ENCODE measurements at places on chromosomes 2 and 18.

GRCh38 chr18:69250305-69251151 lies 150.2 kb upstream of the DOK6 start:
- peak; percentile 49 for DNase-seq

DNA sequence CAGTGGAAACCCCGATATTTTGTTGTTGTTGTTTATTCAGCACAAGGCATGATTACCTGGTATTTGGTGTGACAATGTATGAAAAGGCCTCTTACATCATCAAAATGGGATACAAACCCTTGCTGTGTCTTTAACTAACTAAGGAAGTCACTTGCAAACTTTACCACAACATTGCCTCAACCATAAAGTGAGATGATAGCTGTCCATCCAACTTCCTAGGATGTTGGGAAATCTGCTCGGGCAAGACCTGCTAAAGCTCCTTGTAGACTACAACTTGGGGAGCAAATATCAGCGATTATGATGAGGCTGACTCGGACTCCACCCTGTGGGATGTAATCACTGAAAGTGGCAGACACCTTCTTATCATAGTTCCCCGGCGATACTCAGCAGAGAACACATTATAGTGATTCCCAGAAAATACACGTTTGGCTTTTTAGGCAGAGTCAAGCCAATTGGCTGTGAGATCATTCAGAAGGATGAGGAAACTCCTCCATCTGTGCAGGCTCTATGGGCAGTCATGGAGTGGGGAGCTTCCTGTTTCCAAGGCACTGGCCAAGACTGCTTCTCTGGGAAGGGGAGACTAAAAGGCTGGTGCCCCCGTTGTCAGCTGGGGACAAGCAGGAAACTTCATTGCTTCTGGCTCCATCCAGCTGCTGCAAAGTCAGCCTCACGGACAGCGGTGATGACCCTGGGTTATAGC lies 289.0 kb downstream of the RNF144A start:
- DNase-seq = no peak

DNA sequence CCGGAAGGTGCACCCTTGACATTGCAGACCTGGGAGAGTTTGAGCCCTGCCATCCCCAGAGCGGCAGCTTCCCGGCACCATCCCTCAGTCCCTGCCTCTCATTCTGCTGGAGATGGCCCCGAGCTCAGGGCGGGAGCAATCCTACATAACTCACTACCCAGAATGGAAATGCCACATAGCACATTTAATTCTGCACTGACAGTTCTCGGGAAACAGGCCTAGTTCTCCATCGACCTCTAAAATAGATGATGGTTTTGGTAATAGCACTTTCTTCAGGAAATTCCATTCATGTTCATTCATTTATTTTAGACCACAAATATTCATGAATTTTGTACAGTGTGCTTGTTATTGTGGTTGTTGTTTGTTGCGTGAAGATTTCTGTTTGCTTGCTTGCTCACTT lies 92.9 kb upstream of the SLC14A2 start:
- peak; percentile 74 for DNase-seq

- DNase-seq = peak; percentile 93
These were observed 64.9 kb downstream of the SPRED2 start for GRCh38 chr2:65367524-65367923.

GRCh38 chr2:233841183-233841582 lies 13.2 kb downstream of the HJURP start:
- DNase-seq = no peak

GRCh38 chr2:223585666-223586065 lies 16.5 kb downstream of the SCG2 start:
- no peak for DNase-seq

GRCh38 chr2:177251165-177251542 lies 13.4 kb downstream of the NFE2L2 start:
- no peak for DNase-seq

Data from fibroblast of skin of left quadriceps (primary cell).